ENCODE measurements at places on chromosomes 6 and 20.

DNA sequence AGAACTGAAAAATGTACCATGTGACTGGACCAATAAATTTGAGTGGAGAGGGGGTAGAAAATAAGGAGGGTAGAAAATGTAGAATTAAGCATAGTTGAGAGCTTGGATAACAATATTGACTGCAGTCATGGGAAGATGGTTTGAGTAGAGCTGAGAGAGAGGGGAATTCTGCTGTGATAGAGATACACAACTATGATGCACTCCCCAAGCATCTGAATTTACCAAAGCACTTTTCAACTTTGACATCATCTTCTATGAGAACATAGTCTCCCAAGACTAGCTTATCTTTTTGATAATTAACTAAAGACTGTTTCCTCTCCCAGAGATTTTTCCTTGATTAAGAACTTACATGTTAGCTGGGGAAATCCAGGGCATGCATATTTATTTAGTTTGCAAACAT, 103.1 kb downstream of the TNFRSF21 start:
- no peak for DNase-seq

DNA sequence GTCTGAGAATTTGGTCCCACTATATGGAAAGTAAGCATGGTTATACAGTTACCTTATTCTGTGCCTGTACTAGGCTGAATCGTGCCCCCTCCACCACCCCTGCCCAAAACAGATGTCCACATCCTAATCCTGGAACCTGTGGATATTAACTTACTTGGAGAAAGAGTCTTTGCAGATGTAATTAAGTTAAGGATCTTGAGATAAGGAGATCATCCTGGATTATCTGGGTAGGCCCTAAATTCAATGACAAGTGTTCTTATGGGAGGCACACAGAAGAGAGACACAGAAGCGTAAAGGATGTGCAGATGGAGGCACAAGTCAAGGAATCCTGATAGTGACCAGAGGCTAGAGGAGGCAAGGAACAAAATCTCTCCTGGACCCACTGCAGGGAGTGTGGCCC, 116.7 kb upstream of the MAN1A1 start:
- no peak for DNase-seq

- no peak for DNase-seq
Observed at GRCh38 chr6:99589290-99589672, 17.4 kb upstream of the PRDM13 start.

- no peak for DNase-seq
Observed at GRCh38 chr6:45138765-45139164, 189.4 kb upstream of the RUNX2 start.

GRCh38 chr6:51992876-51993275, 94.5 kb downstream of the PKHD1 start:
- no peak for DNase-seq
